ENCODE measurements at places on chromosomes 2 and 18.

GRCh38 chr18:44804033-44804432 is 123.3 kb downstream of the SETBP1 start:
- no peaks in the 10 kb centered on the region for H3K4me1 ChIP-seq
- H3K27me3 ChIP-seq = no peaks in the 10 kb centered on the region
- no peaks in the 10 kb centered on the region for H3K36me3 ChIP-seq
- no peak overlapping the region for H3K4me3 ChIP-seq

DNA sequence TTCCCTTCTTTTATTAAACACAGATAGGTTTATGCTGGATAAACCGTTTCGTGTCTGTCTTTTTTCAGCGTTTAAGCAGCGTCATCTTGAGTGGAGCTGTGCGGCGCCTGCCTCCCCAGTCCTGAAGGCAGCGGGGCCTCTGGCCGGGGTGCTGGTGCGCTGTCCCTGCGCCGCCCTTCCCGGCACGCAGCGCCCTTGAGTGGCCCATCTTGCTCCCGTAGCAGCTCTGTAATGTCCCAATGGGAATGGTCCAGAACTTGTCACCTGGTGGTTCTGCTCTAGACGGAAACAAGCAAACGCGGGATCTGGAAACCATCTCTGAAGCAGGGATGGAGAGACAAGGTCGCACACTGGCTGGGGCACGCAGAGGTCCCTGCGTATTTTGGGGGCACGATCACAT is 24.5 kb downstream of the PRELID3A start:
- H3K27ac ChIP-seq = no peak overlapping the region
- no peak overlapping the region for H3K4me3 ChIP-seq

DNA sequence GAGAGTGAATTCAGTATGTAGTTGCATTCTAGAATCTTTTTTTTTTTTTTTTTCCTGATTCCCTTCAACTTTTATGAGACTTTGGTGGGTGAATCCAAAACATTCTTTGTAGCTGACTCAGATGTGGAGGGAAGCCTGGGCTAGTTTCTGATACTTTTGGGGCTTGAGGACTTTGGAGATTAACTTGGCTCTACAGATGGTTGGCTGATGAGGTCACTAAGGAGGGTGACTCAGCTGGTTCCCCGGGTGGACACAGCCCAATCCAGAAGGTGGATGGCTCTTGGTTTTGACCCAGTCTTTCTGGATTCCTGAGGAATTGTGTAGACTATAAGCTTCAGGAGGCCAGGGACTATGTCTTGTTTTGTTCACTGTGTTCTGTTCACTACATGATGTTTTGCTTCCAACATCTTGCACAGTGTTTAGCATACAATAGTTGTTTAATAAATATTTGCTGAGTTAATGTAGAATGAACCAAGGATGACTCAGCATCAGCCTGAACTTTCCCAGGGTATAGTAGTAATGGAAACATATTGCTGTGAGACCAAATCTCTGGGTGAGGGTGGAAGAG is 30.5 kb downstream of the LAMA3 start:
- H3K4me1 ChIP-seq = no peaks in the 10 kb centered on the region
- DNase-seq = no peak
- no peaks in the 10 kb centered on the region for H3K27me3 ChIP-seq
- no peaks in the 10 kb centered on the region for H3K36me3 ChIP-seq

GRCh38 chr2:73253400-73253799 is 19.3 kb downstream of the CCT7 start:
- H3K4me1 ChIP-seq = peaks cover 10% of the 10 kb centered on the region
- no peak for DNase-seq
- H3K27ac ChIP-seq = no peak overlapping the region

GRCh38 chr2:64823794-64824193 is 165.4 kb upstream of the SLC1A4 start:
- no peaks in the 10 kb centered on the region for H3K36me3 ChIP-seq
- no peaks in the 10 kb centered on the region for H3K27me3 ChIP-seq
- H3K4me1 ChIP-seq = peaks cover 15% of the 10 kb centered on the region
- no peak overlapping the region for H3K27ac ChIP-seq

DNA sequence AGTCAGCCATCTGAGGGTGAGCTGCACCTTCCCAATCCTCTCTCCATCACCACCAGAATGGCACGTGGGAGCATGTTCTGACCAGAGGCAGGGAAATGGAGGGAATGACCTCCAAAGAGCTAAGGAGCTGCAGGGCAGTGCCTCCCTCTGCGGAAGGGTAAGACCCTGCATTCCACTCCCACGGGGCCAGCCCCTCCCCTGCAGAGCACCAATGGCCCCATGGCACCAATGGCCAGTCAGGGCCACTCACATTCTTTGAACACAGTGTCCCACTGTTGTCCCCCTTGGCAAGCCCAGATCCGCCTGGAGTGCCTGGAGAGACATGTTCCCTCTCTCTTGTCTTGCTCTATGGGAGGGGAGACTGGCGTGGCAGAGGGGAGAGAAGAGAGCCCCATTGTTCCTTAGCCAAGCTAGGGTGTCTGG is 164.4 kb downstream of the TNS1 start:
- H3K36me3 ChIP-seq = no peaks in the 10 kb centered on the region
- H3K4me3 ChIP-seq = no peak overlapping the region
- no peaks in the 10 kb centered on the region for H3K27me3 ChIP-seq

- peak; percentile 30 for DNase-seq
- no peaks in the 10 kb centered on the region for H3K27me3 ChIP-seq
- peak overlapping the region; percentile 88 for H3K4me3 ChIP-seq
These were observed 706 bp downstream of the UBXN2A start for GRCh38 chr2:23940718-23941620.

GRCh38 chr2:46657042-46657504 is 177.7 kb downstream of the TMEM247 start:
- no peak overlapping the region for H3K27ac ChIP-seq
- no peaks in the 10 kb centered on the region for H3K4me1 ChIP-seq
- DNase-seq = peak; percentile 32
- no peak overlapping the region for H3K4me3 ChIP-seq
- no peaks in the 10 kb centered on the region for H3K36me3 ChIP-seq
- no peaks in the 10 kb centered on the region for H3K27me3 ChIP-seq

DNA sequence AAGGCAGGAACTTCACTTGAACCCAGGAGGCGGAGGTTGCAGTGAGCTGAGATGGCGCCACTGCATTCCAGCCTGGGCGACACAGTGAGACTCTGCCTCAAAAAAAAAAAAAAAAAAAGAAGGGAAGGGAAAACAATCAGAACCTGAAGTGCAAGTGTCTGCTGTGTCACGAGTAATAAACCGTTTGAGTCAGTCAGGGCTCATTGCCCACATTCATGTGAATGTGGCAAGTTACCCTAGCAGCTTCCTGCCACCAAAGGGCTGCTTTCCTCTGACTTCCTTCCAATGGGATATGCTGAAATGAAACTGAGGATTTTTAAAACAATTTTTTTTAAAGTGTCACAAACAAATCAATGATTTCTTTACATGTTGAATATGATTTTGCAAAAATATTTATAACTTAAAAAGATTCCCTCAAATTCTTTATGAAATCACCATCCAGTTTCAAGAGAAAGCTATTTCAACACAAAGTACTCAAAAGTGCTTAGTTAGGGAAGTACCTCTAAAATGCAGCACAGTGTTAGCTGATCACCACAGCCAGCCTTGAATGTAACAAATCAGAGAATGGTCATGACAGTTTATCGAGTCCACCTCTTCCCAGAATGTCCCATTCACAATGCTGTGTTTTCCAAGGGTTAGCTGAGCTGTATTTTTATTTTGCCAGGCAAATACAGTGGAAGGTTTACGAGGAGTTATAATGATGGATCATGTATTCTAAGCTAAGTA is 36.4 kb downstream of the WDSUB1 start:
- no peaks in the 10 kb centered on the region for H3K4me1 ChIP-seq
- peaks cover 6% of the 10 kb centered on the region for H3K36me3 ChIP-seq
- no peaks in the 10 kb centered on the region for H3K27me3 ChIP-seq
- no peak overlapping the region for H3K27ac ChIP-seq

- H3K4me3 ChIP-seq = no peak overlapping the region
- no peaks in the 10 kb centered on the region for H3K27me3 ChIP-seq
- no peaks in the 10 kb centered on the region for H3K4me1 ChIP-seq
- DNase-seq = no peak
These were observed 24.2 kb downstream of the XDH start for GRCh38 chr2:31390324-31390723.

DNA sequence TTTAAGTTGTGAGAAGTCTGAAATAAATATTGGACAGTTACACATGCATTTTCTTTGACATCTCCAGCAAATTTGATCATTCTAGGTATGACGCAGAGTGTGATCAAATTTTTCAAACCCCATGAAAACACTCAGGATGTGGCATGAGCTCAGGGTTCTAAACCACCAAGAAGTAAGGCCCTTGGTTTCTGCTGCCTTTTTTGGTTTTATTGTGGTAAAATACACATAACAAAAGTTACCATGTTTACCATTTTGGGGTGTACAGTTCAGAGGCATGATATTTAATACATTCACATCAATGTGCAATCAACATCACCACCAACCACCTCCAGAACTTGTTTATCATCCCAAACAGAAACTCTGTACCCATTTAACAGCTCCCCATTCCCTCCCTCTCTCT is 64.3 kb upstream of the TTN start:
- no peaks in the 10 kb centered on the region for H3K27me3 ChIP-seq
- no peaks in the 10 kb centered on the region for H3K36me3 ChIP-seq
- no peak overlapping the region for H3K27ac ChIP-seq
- H3K4me3 ChIP-seq = no peak overlapping the region
- DNase-seq = no peak

GRCh38 chr2:218517434-218518206 is 50.5 kb downstream of the USP37 start:
- no peak overlapping the region for H3K4me3 ChIP-seq
- H3K27ac ChIP-seq = no peak overlapping the region
- H3K27me3 ChIP-seq = no peaks in the 10 kb centered on the region
- no peak for DNase-seq

GRCh38 chr2:135600915-135601314 is 69.6 kb downstream of the R3HDM1 start:
- H3K36me3 ChIP-seq = peaks cover 14% of the 10 kb centered on the region
- H3K4me1 ChIP-seq = no peaks in the 10 kb centered on the region
- peak; percentile 29 for DNase-seq
- H3K27me3 ChIP-seq = no peaks in the 10 kb centered on the region

DNA sequence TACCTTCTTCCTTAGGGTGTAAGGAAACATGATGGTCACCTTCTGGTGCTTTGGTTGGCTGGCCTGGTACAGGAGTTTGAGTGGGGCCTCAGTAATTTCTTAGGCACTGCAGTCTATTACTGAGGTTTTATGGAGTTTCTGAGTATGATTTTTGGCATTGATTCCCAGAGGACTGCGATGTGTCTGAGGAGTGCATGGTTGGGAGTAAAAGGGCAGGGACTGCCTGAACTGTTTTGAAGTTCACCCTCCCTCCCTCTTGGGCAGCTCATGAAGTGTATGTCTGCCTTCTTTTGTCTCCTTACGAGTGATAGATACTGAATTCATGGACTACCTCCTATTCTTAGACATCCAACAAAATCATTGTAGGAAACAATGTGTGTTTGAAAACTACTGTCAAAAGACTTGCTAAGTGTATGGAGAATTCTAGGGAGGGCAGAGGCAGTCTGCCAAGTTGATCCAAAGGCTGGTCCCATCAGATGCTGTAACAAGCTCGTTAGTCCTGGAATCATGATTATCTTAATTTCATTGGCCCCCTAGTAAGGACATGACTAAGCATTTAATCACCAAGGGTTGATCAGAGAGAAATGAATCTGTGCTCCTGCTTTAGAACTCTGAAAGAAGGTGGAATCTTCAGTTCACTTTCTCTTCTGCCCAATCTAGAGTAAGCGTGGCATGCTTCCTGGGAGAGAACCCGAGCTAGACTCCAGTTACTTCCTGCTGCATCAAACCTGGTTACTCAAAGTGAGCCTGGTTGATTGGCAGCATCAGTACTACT is 26.5 kb downstream of the LYPD6B start:
- H3K4me3 ChIP-seq = no peak overlapping the region
- no peaks in the 10 kb centered on the region for H3K36me3 ChIP-seq
- no peaks in the 10 kb centered on the region for H3K27me3 ChIP-seq
- peaks cover 9% of the 10 kb centered on the region for H3K4me1 ChIP-seq

DNA sequence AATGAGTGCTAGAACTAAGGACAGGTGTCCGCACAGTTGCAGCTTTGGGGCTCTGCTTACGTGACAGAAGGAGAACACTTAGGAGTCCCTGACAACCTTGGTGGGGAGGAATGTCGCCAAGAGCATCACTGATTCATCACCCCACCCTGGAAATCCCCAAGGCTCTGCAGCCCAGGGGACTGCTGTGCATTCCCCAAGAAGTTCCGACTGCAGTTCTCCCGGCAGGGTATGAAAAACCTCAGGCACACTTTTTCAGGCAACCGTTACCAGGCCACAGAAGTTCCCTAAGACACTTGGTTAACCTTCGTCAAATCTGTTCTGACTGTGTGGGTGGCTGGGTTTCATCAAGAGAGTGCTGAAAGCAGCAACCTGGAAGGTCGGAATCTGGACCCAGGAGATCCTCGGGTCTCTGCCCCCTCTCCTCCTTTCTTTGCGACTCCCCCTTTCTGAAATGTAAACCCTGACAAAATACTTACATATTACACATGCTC is 192.1 kb upstream of the CXCR4 start:
- H3K4me3 ChIP-seq = no peak overlapping the region
- H3K27ac ChIP-seq = no peak overlapping the region
- DNase-seq = no peak
- no peaks in the 10 kb centered on the region for H3K36me3 ChIP-seq

GRCh38 chr18:3931013-3931315 is 481.0 kb downstream of the TGIF1 start:
- no peaks in the 10 kb centered on the region for H3K27me3 ChIP-seq
- no peaks in the 10 kb centered on the region for H3K36me3 ChIP-seq
- H3K4me1 ChIP-seq = no peaks in the 10 kb centered on the region
- DNase-seq = no peak
- no peak overlapping the region for H3K27ac ChIP-seq

DNA sequence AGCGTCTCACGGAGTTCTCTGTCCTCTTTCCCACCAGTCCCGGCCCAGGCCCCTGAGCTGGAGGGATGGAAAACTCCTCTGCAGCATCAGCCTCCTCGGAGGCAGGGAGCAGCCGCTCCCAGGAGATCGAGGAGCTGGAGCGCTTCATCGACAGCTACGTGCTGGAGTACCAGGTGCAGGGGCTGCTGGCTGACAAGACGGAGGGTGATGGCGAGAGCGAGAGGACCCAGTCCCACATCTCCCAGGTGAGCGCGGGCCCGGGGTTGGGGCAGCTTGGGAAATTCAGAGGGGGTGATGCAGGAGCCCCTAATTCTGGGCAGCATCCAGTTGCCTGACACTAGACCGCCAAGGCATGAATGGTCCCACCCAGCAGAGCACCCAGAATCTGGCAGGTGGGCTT is 80.7 kb downstream of the CTIF start:
- no peaks in the 10 kb centered on the region for H3K27me3 ChIP-seq
- H3K36me3 ChIP-seq = no peaks in the 10 kb centered on the region
- H3K27ac ChIP-seq = no peak overlapping the region
- H3K4me1 ChIP-seq = no peaks in the 10 kb centered on the region
- H3K4me3 ChIP-seq = no peak overlapping the region

DNA sequence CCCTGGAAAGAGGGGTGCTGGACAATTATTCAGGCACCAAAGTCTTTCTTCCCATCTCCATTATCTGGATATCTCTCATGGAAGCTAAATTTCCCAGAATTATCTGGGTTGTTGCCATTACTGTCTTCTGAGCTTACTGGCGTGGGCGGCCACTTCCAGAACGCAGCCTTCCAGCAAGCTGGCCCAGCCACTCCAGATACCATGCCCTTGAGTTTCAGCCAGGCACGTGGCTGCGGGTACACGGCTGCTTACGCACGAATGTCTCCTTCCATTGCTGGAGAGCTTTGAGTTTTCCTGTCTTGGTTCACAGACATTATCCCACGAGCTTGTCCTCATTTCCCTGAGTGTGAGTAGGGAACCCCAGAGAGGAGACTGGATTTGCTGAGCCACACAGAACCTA is 32.7 kb downstream of the CELF4 start:
- no peaks in the 10 kb centered on the region for H3K36me3 ChIP-seq
- H3K27ac ChIP-seq = no peak overlapping the region
- H3K4me3 ChIP-seq = no peak overlapping the region
- peaks cover under 1% of the 10 kb centered on the region for H3K27me3 ChIP-seq
- no peak for DNase-seq

Data from CD4-positive, alpha-beta T cell (primary cell).